H7 (cell line): ENCODE measurements at places on chromosomes 5 and 9. TPM values are rescaled to one million over a fixed set of nuclear protein-coding genes. Genes with fewer than 3 reads are reported as not detected.

Gene PRSS3
- not detected in 2 replicates for total RNA-seq

DNA sequence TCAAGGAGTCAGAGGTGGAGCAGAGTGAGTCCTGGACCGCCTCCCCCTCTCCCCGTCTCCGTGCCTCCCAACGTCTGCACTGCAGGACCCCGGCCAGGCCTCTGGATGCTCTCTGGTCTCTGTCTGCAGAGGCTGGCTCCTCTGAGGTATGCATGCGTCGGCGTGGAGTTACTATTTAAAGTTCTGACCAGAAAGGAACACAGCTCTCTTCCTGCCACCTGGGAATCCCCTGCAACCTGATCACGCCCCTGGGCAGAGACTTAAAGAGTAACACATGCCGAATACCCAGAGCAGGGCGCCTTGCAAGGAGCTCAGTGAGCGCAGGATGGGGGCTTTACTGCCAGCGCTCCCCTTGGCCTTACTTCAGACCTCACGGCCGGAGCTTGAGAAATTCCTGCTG is 16.0 kb downstream of the ANXA6 start:
- DNase-seq, result peak; percentile 81

DNA sequence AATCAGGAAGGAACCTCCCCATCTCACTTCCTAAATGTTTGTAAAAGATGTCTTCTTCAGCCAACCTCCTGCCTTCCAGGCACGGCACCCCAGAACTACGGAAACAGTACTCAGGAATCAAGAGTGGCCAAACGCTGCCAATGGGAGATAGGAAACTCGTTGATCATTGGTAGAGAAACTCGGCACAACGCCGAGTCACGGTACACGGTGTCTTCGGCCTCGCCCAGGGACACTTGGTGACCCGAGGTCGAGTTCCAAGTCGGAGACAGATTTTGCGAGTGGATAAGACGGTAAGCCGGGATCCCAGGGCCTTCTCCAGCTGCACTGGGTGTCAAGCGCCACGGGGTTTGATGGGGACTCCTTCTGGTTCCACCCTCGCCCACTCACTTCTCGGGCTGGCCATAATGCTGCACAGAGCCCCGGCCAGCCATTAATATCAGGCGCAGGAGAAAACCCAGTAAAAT is 343 bp downstream of the KIAA0825 start:
- peak; percentile 4 for DNase-seq

Gene SV2C
- total RNA-seq, result under 0.01 TPM in 1 of 2 replicates, not detected in the other

GRCh38 chr5:64634997-64635686 is 55.2 kb upstream of the SHISAL2B start:
- no peak for DNase-seq

- no peak for DNase-seq
Measured at GRCh38 chr5:95655575-95655974, 9.0 kb downstream of the RFESD start.

Gene TMEM215
- 0.10 and 0.18 TPM in 2 replicates for total RNA-seq

- DNase-seq, result peak; percentile 59
Measured at GRCh38 chr9:95506428-95506677, 10.4 kb downstream of the PTCH1 start.

DNA sequence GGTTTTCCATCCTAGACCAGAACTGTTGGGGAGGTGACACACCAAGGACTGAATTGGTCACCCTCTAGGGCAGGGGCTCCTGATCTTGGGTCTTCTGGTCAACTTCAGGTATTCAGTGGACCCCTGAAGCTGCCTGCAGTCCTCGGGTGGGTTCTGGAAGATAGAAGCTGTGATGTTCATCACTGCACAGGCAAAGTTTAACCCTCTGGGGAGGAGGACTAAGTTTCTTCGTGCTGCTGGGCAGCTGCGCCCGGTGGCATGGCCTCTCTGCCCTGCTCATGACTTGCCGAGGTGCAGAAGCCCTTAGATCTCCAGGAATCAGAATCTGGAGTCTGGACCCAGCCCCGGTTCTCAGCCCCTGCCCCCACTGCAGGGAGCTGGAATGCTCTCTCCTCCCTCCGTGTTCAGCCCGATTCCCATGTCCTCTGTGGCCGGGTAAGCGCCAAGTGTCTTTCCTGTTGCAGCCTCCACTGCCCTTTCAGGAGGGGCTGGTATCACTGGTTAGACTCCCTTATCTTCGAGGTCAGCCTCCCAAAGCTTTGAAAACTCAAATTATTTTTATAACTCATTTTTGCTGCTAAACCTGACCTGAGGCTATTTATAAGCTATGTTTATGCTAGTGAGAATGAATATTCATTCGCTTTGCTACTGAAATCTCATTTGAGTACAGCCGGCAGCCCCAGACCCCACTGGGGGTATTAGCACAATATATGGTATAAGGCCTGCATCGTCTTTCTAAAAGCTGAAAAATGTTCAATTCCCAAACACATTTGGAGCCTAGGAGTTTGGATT is 1.7 kb downstream of the LAMC3 start:
- DNase-seq, result peak; percentile 64

Gene BTNL3
- not detected in 2 replicates for total RNA-seq

Gene CCL19
- not detected in 2 replicates for total RNA-seq

DNA sequence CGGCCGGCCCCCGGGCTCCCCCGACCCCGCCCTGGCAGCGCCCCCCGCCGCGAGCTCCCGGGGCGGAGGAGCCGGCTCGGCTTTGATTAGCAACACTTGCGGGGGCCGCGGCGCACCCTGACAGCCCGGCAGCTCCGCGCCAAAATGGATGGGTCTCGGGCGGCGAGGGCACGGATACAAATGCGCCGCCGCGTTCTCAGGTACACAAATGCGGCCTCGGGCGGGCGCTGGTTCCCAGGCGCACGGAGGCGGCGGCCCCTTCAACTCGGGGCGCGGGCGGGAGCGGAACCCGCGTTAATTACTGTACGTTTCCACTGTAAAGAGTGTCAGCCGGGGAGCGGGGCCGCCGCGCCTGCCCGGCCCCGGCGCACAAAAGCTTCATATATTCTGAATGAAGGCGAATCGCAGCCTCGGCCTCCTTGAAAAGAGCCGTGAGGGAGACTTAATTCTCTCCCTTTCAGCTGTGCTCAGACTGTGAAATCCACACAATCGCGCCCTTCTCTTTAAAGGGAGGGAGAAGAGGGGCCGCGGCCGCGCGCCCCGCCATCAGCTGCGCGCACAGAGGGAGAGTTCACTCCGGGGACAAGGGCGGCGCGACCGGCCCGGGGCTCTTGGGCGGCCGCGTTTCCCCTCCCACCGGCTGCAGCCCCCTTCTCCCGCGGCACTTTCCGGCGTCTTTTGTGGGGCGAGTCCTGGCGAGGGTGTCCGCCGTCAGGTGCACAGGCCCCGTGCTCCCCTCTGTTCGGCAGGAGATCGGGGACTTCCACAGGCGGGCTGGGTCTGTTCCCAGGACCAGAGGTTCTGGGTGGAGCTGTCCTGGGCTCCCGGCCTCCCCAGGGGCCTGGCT is 27.0 kb downstream of the MSX2 start:
- peak; percentile 79 for DNase-seq
